ENCODE measurements at places on chromosomes 3 and 15.
A peak's percentile ranks its signal among the peaks of the same experiment; 100 is the strongest.

- DNase-seq: no peak
Measured at GRCh38 chr15:74387621-74388362, 20.3 kb upstream of the CYP11A1 start.

DNA sequence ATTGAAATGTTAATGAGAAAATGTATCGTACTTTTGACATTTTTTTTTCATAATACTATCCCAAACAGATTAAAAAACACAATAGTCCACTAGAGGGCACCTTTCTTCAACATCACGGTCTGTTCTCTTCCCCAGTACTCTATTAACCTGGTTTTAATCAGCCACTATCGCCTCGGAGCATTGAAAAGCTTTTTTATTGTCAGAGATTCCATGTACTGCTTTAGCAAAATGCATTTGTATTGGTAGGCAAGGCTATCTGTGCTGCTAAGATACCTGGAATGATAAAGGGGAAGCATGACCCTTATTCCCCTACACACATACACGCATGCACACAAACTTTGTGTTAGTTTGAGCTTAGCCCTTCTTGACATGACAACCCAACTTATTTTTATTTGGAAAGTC lies 160.1 kb upstream of the IL12A start:
- no peak for DNase-seq

GRCh38 chr3:126891141-126891540 lies 91.8 kb upstream of the PLXNA1 start:
- DNase-seq: no peak

DNA sequence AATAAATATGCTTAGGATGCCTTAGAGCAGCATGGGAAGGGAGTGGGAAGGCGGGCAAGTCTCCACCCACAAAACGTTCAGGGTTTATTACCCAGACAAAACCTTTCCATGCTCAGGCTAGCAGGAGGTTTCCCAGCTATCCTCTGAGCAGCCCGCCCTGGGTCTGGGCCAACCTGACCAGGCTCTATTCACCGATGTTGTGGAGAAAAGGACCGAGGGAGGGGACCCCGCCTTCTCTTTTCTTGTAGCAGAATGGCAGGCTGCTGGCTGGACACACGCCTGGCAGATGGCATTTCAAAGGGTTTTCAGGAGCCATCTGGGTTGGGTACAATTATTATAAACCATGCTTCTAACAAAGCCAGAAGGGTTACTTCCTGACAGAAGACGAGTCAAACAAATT lies 540.9 kb downstream of the MAGI1 start:
- DNase-seq: no peak

- no peak for DNase-seq
Measured at GRCh38 chr3:132285620-132285945, 31.6 kb upstream of the ACP3 start.

- DNase-seq: no peak
Measured at GRCh38 chr3:18127174-18127858, 297.8 kb downstream of the SATB1 start.

DNA sequence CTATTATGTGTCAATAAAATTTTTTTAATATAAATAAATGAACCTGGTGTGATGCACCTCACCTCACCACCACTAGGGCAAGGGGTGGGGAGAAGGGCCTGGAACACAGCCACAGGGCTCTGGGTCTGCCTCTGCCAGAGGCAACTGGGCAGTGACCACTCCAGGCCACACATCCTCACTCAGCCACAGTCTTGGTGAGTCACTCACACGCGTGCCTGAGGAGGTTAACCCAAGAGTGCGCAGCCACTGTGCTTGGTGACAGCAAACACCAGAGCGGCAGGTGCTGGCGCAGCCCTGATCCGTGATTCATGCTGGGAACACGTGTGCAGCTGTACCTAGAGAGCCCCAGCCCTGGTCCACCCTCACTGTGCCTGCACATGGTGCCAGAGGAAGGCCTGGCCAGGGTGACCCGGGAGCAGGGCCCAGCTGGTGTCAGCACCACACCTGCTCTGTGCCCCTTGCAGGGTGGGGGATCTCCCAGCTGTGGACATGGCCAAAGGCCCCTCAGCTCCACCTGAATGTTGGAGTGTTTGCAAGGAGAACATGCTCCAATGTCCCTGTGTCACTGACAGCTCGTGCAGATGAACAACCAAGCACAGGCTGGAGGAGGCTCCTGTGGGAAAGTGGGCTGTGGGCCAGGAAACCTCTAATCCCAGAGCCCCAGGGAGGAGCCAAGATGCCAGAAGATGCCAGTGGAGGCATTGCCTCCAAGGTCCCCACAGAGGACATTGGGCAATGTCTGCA lies 2.1 kb downstream of the SLC41A3 start:
- no peak for DNase-seq

DNA sequence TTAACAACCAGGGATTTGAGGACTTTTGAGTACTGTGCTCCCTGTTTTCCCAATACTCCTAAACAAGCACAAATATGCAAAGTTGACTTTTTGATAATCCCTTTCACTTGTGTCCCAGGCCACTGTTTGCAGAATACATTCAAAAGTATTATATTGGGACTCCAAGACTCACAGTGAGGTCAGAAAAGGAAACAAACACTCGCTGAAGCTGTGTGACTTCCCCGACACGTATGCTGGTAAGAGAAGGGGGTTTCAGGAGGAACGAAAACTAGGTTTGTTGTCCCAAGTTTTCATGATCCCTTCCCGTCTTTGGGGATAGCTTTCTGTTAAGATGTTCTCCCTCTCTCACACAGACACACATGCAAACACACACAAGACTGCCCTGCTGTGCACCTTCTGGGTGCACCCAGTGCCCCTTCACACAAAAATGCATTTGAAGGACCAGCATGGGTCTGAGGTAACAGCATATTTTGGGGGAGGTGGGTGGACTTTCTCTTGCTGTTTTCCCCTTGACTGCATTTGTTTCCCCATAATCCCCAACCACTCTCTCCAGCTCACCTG lies 225.2 kb upstream of the PRICKLE2 start:
- DNase-seq: no peak

- DNase-seq: no peak
Measured at GRCh38 chr3:13372656-13373055, 47.5 kb downstream of the NUP210 start.

DNA sequence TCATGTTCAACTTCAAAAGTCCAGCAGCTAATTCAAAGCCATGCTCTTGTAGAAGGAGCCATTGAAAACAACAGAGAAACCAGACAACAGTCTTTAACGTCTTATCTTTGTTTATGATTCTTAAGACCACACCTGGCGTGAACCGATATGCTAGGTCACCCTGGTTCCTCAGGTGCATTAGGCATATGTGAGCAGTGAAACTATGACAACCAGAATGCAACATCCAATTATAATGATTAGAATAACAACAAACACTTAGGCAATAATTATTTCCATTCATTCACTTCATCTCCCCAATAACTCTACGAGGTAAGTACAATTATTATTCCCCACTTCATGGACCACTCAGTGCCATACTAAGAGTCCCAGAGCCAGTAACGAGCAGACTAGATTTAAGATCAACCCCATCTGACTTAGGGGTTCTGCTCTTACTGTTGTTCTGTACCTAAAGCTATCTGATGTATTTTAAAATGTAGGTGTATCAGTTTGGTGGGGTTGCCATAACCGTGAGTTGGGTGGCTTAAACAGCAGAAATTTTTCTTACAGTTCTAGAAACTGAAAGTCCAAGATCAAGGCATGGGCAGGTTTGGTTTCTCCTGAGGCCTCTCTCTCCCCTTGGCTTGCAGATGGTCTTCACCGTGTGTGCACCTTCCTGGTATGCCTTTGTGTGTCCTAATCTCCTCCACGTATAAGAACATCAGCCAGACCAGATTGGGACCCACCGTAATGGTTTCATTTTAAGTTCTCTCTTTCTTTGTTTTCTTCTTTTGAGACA lies 997.8 kb upstream of the CFAP20DC start:
- no peak for DNase-seq

DNA sequence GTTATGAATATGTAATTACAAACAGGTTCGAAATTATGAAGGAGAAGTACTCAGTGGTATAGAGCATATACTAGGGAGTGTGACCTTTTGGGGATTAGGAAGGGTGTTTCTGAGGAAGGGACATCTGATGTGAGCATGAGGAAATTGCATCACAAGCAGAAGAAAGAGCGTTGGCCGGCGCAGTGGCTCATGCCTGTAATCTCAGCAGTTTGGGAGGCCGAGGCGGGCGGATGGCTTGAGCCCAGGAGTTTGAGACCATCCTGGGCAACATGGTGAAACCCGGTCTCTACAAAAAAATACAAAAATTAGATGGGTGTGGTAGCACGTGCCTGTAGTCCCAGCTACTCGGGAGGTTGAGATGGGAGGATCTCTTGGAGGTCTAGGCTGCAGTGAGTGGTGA lies 6.9 kb downstream of the CMTM7 start:
- DNase-seq: no peak

DNA sequence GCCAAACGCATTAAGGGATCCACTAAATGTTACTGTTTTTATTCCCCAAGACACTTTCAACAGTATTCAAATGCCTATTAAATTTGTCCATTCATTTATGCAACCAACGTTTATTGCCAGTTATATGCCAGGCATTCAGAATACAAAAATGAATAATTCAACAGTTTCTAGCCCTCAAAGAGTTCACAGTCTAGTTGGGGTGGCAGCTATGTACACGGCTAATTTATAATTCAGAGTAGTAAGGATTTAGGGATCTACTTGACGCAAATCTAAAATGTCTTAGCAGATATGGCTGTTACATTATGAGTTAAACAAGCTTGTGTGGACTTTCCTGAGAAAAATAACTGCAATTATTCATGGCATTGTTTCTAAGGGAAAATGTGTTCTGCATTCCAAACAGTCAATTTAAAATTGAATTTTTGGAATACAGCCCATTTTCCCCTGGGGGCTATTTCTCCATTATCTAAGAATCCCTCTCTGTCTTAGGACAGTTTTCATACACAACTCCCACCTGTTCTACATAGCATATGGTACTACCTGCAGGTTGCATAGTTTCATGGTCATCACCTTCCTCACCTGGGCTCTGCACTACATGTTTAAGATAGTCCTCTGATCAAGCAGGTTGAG lies 11.5 kb upstream of the MSL2 start:
- no peak for DNase-seq

DNA sequence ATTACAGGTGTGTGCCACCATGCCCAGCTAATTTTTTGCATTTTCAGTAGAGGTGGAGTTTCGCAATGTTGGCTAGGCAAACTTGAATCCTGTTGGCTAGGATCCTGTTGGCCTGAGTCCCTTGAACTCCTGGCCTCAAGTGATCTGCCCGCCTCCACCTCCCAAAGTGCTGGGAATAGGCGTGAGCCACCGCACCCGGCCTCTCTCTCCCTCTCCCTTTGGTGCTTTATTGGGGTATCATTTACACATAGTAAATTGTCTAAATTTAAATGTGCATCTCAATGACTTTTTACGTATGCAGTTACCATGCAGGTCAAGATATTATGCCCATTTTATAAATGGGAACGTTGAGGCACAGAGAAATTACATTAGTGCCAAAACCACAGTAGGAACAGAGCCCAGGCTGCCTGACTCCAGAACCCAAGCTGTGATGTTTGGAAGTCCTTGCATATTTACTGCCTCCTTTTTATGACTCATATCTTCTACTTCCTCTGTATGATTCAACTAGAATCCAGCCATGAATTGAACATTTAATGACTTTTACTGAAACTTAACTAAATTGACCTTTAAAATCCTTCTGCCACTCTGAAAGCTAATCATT lies 34.0 kb upstream of the RPP14 start:
- DNase-seq: no peak

DNA sequence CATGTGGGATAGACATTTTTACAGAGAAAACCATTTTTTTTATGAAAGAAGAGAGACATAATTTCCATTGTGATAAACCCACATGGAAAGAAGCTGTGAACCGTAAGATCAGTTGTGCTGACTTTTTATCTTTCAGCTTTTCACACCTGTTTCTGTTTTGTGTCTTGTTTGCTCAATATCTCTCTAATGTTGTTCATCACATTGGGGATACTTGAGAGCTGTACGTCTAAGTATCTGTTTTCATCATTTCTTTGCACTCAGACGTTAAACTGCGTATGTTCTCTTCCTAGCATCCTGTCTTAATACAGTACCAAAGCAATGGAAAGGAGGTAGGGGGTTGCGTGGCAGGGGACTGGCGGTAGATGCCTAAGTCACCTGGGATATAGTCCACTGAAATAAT lies 449.0 kb downstream of the NAALADL2 start:
- no peak for DNase-seq

GRCh38 chr3:32236377-32236776 lies 2.1 kb upstream of the CMTM8 start:
- no peak for DNase-seq

GRCh38 chr3:111547631-111548030 lies 5.6 kb downstream of the CD96 start:
- DNase-seq: no peak

GRCh38 chr15:74489518-74490338 lies 28.8 kb upstream of the UBL7 start:
- peak; percentile 69 for DNase-seq

GRCh38 chr3:26100176-26100575 lies 310.3 kb downstream of the OXSM start:
- DNase-seq: no peak

DNA sequence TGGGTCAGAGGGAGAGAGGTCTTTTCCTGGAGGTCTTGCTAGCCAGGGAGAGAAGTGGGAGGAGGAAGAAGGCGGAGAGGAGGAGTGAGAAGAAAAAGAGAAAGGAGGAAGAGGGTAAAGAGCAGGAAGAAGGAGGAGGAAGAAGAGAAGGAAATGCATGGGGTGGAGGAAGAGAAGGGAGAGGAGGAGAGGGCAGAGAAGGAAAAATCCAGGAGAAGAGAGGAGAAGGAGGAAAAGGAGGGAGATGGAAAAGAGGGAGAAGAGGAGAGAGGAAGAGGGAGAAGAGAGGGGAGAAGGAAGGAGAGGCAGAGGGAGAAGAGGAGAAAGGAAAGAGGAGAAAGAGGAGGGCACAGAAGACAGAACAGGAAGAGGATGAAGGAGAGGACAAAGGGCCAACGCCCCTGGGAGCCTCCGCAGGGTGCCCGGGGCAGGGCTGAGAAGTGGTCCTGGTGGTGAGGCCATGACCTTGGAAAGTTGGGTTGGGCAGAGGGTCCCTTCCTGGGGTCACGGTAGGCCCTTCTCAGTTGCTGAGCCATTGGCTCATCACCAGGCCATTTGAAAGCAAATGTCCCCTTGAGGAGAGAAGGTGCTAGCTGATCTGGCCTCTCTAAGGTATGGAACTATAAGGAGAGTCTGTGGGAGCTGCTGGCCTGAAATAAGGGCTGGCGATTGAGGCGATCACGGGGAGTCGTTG lies 1.2 kb upstream of the SEMA3F start:
- no peak for DNase-seq

DNA sequence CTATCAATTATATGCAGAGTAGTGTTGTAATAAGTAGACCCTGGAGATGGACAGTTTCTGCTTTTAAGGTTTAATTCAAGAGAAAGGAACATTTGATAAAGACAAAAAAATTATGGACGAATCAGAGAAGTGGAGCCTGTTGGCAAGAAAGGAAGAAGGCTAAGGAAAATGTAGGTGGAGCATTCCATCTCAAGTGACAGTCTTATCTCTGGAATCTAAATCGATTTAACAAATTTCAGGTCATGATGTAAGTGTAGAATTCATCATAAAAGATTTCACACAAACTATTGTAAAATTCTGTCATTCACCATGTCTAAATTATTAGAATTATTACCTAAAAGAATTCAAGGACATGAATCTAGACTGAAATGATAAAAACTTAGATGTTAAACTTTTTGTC lies 36.3 kb downstream of the TSC22D2 start:
- no peak for DNase-seq

GRCh38 chr3:123156276-123156995 lies 45.3 kb upstream of the SEC22A start:
- DNase-seq: no peak

- peak; percentile 58 for DNase-seq
Measured at GRCh38 chr3:196968233-196969133, at the start of gene PIGZ. Gene PIGZ, minus strand, starts transcription at chr3:196968833. Its CDS starts 16,802 bp downstream, at chr3:196952031.

Data from HuH-7.5 (cell line).